Brain (organoid and tissue), 16 donors: ENCODE measurements at places on chromosomes 5 and 9.
A peak's percentile ranks its signal among the peaks of the same experiment; 100 is the strongest.

- DNase-seq: no peak
Measured at GRCh38 chr5:101435768-101436167, 532.7 kb upstream of the ST8SIA4 start.

- no peak for DNase-seq
Measured at GRCh38 chr9:2691626-2692025, 25.7 kb upstream of the KCNV2 start.

DNA sequence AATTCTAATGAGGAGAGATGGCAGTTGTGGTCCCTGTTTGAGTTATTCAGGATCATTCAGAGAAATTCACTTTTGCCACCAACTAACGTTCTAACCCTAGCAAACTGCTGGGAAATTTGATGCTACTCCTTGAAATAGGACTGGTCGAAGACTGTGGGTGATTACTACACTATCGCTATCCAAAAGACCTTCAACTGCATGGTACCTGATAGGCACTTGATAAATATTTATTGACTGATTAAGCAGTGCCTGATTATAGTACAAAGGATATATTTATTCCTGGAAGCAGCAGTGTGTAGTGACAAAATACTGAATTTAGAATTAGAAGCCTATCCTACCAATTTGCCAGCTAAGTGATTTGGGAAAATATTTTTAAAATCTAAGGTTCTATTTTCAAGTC is 14.1 kb upstream of the MAP3K1 start:
- DNase-seq: no peak

- DNase-seq: no peak
Measured at GRCh38 chr5:32551865-32552264, 33.5 kb upstream of the SUB1 start.

GRCh38 chr9:35257986-35258659 is 96.3 kb downstream of the UNC13B start:
- DNase-seq: no peak

- no peak for DNase-seq
Measured at GRCh38 chr5:7388553-7388952, 7.4 kb upstream of the ADCY2 start.

- no peak for DNase-seq
Measured at GRCh38 chr9:33340186-33340585, 49.9 kb downstream of the NFX1 start.

GRCh38 chr9:86185872-86186271 is 73.6 kb downstream of the C9orf153 start:
- no peak for DNase-seq

GRCh38 chr5:32733590-32734340 is 22.6 kb downstream of the NPR3 start:
- no peak for DNase-seq

- peak; percentile 48 for DNase-seq
Measured at GRCh38 chr5:172766287-172767108, 4.5 kb downstream of the DUSP1 start.

DNA sequence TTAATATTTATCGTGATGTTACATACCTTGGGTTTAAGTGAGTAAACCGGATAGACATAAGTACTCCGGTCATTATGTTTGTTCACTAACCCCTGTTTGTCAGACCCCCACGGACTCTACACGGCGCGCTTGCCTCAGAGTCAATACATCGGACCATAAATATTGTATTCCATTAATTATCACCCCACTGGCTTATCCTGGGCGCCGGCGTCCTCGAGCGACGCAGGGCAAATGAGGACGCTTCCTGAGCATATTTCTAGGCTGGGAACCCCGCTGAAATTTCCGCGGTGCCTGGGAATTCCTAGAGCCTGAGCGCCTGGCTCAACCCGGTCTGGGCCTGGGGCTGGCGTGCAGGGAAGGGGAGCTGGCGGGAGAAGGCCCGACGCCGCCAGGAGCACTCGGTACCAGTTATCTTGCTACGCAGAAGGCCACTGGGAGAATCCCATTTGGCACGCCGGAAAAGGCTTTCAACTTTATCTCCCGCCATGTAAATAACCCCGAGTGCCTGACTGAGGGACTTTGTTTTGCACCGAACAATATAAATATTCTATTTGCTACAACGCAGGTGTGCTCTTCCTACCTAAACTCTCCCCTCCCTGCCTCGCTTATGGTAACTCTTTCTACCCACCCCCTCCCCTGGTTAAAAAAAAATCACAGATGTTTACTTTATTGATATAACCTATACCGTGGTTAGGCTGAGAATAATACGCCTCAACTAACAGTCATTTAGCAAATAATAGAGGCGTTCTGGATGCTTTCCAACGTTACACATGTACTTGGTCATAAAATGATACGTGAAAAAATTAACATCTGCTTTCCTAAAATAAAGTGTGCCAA is 19.4 kb downstream of the NR2F1 start:
- peak; percentile 80 for DNase-seq

DNA sequence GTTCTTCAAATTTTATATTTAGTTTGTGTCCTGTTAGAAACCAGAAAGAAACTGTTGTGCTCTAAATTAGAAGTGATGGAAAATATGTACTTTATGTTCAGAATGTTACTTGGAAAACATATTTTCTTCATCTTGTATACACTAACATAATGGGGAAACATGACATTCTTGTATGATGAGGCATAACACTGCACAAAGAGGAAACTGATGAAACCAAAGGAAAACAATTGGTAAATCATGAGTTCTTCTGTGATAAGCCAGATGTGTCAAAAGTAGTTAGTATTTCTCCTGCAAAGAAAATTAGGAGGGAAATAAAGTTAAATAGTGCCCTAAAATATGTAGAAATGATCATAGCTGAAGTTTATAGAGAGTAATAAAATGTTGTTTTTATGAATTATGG is 111.1 kb upstream of the FBN2 start:
- no peak for DNase-seq

DNA sequence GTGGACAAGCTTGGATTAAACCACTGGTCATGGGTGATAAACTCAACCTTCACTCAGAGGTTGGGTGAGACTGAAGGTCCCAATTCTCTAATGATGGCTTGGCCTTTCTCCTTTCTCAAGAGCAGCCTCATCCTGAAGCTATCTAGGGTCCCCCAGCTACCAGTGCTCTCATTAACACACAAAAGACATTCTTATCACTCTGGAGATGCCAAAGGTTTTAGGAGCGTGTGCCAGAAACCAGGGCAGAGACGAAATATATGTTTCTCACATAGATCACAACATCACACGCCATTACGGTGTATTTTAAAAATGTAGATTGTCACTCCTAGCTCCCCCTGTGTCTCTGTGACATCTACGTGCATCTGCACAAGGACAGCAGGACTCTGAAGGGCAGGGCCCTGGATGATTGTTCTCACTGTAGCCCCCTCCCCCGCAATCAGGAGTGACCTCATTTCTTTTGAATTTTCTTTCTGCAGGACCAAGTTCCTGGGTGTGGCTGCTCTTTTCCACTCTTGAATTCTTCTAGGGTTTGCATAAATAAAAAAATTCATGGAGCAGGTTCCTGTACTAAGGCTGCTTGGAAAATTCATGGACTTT is 311.3 kb downstream of the GADD45G start:
- no peak for DNase-seq

GRCh38 chr5:173180331-173180730 is 36.0 kb downstream of the BNIP1 start:
- DNase-seq: no peak

DNA sequence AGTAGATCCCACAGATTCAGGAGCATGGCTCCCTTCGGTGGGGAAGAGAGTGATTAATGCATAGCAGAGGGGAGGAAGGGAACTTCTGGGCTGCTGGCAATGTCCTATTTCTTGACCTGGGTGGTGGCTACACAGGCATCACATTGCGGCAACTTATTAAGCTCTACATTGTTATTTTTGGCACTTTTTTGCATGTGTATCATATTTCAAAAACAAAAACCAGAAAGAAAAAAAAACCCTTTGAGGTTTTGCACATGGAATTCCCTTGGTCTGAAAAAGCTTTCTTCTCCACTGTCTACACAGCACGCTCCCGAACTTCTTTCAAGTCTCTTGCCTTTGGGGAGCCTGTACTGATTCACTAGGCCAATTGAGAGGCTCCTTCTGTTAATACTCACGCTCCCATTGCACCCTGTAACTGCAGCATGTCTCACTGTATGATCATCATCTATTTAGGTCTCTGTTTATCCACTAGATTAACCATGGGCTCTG is 25.1 kb downstream of the CEMIP2 start:
- no peak for DNase-seq

DNA sequence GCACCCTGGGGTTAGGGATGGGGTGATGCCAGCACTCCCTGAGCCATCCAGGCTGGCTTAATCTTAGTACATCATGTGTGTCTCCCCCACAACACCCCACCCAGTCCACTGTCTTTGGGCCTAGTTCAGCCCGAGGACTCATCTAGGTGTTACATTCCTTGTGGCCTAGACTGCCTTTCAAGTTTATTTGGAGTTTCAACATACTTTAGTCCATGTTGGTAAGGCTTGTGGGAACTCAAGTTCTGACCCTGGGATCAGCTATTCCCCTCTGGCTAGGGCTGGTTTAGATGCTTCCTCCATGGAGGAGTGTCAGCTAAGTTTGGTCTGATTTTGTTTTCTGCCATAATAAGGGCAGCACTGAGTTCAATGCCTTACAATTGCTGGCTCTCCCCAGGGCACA is 302.4 kb downstream of the SMARCA2 start:
- no peak for DNase-seq

DNA sequence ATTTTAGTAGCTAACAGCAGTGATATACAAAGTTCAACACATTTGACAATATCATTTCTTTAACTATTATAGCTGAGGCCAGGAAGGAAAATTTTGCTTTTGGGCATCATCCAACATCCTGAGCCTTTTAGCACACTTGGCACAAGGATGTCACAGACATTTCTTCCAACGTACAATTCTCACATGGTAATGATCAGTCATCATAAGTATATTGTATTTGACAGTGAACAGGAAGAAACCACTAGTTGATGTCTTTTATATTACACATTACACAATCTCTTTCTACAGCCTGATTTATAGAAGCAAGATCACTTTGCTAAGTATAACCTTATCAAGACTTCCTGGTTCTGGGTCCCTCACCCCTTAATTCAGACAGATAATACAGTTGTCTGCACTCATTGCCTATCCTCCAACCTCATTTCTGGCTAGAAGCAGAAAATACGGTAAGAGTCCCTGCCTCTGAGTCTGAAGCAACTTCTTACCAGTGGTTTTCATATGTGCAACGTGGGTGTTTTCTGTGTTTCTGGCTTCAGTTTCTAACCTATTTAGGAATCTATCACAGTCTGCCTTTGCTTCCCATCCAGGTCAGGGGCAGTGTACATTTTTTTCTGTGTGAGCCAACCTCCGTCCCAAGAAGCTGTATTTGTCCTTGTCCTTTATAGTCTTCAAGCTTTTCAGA is 167.8 kb downstream of the PAM start:
- DNase-seq: peak; percentile 87

- DNase-seq: no peak
Measured at GRCh38 chr5:104643320-104643719, 1080.7 kb upstream of the NUDT12 start.

DNA sequence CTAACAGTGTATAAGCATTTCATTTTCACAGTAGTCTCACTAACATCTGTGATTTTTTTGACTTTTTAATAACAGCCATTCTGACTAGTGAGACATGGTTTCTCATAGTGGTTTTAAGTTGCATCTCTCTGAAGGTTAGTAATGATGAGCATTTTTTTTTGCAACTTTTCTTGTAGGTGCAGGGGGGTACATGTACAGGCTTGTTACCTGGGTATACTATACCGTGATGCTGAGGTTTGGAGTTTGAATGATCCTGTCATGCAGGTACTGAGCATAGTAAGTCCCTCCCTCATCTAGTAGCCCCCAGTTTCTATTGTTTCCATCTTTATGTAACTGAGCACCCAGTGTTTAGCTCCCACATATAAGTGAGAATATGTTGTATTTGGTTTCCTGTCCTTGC is 444.6 kb upstream of the DAB2 start:
- no peak for DNase-seq

GRCh38 chr5:17261075-17261474 is 43.6 kb downstream of the BASP1 start:
- no peak for DNase-seq

GRCh38 chr9:2704504-2704903 is 12.8 kb upstream of the KCNV2 start:
- DNase-seq: no peak

DNA sequence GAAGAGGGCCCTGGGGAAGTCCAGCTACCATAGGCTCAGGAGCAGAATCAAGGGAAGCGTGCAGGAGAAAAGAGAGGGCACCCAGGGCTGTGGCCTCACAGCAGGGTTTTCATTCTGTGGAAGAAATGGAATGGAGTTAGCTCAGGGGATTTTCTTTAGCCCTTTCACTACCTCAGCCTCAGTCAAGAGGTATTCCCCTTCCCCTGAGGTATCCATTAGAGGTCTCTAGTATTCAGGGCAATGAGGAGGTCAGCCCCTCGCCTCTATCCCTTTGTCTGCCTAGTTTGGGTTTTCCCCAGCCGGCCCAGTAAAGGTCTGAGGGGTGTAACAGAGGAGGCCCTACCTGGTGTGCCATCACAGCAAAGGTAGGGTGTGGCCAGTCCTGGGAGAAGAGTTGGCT is 21.5 kb downstream of the GFRA3 start:
- no peak for DNase-seq

GRCh38 chr9:14066831-14067230 is 247.1 kb downstream of the NFIB start:
- no peak for DNase-seq

- DNase-seq: no peak
Measured at GRCh38 chr5:121108725-121109124, 644.6 kb downstream of the PRR16 start.

DNA sequence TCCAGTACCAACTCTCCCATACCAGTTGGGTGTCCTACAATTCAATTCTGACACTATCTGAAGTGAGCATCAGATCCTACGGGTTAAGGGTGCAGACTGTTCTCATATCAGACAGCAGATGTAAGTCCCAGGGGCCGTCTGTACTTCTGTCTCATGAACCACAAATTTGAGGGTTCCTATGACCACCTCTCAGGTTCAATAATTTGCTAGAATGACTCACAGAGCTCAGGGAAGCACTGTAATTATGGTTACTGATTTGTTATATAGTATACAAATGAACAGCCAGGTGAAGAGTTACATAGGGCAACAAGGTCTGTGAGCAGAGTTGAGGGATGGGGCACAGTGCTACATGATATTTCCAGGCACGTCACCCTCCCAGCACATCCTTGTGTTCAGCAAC is 499.1 kb downstream of the DMAC1 start:
- no peak for DNase-seq

- DNase-seq: no peak
Measured at GRCh38 chr5:135584918-135585317, 6.1 kb upstream of the CXCL14 start.

- no peak for DNase-seq
Measured at GRCh38 chr5:146785065-146785464, 93.5 kb downstream of the PPP2R2B start.

GRCh38 chr5:14996997-14997396 is 125.4 kb upstream of the ANKH start:
- peak; percentile 40 for DNase-seq
